ENCODE measurements at places on chromosomes 4 and X.

DNA sequence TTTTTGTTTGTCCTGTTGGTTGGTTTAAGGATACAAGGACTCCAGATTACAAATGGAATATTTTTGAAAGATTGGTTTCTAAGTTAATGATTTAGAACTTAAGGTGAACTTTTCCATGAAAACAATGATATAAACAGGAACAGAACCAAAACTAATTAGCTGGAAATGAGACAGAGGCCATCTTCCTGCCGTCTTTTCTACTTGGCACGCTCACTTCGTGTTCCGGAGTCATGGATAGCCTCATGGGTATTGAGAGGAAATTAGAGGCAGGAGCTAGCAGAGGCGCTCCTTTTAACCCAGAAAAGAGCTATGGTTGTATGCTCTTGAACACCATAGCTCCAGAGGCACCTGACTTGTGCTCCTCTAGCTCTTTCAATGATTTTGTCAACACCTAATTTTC, 2.4 kb downstream of the FAM241A start:
- no peak for DNase-seq

DNA sequence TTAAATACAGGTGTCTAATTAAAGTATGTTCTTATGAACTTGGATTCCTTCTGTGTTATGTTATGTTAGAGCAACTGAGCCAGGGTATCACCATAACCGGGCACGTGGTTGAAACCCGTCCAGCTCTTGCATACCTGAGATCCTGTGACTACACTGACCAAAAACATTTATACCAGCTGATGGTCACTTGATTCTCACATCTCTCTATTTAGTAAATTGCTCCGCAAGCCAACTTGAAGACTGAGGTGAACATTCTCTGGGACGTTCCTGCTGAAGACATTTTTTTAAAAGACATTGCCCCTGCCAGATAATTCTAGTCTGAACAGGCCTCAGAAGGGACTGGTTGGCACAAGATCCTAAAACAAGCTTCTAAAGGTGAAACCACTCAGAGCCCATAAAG, 550.0 kb upstream of the DIPK2B start:
- no peak for DNase-seq

DNA sequence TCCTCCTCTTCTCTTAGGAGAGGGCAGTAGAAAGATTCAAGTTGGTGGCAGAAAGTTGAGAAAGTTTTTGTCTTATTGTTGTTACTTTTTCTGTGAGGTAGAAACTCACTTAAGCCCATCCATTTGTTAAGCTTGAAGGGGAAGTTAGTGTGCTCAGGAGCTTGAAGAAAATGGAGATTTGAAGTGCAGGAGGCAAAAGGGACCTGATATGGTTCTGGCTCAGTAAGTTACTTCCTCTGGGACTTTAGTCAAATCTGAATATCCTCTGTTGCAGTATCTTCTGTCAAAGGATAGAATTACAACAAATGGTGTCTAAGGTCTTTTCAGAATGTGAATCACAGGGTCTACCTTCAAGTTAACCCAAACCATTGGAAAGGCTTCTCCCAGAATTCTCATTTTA, 46.2 kb downstream of the CXCL13 start:
- DNase-seq: no peak

- DNase-seq: no peak
These were observed 34.1 kb upstream of the TNIP3 start for GRCh38 chr4:121198251-121198650.

GRCh38 chr4:99062120-99062519, 26.5 kb downstream of the ADH5 start:
- DNase-seq: peak; percentile 33

GRCh38 chrX:68550193-68550592, 51.3 kb downstream of the YIPF6 start:
- no peak for DNase-seq

GRCh38 chr4:80806472-80806871, 224.0 kb upstream of the BMP3 start:
- DNase-seq: peak; percentile 50

- no peak for DNase-seq
These were observed 38.3 kb downstream of the SPCS3 start for GRCh38 chr4:176358083-176358469.

GRCh38 chr4:82138374-82138773, 235.4 kb downstream of the HNRNPD start:
- no peak for DNase-seq

DNA sequence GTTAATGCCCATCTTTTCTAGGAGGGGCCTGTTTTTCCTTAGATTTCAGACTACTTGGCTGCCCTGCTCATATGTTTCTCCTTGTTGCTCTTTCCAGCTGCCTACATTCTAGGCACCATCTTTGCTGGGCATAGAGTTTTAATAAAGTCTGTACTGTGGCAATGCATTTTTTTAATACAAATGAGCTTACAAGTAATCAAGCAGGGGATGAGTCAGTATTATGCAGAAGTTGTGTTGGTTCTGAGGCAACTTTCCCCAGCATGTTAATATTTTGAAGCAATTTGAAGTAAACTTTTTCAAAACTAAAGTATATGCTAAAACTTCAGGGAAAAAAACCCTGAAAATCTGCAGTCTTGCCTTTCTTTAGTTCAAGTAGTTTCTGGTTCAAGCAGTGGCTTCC, 372.0 kb upstream of the GATB start:
- no peak for DNase-seq

- DNase-seq: no peak
These were observed 17.0 kb upstream of the TMEM154 start for GRCh38 chr4:152696764-152697261.

Data from NCI-H1417 (cell line).